ENCODE measurements at places on chromosomes 6 and 20.

GRCh38 chr6:131687022-131687421 is 14.2 kb downstream of the OR2A4 start:
- no peak for DNase-seq

DNA sequence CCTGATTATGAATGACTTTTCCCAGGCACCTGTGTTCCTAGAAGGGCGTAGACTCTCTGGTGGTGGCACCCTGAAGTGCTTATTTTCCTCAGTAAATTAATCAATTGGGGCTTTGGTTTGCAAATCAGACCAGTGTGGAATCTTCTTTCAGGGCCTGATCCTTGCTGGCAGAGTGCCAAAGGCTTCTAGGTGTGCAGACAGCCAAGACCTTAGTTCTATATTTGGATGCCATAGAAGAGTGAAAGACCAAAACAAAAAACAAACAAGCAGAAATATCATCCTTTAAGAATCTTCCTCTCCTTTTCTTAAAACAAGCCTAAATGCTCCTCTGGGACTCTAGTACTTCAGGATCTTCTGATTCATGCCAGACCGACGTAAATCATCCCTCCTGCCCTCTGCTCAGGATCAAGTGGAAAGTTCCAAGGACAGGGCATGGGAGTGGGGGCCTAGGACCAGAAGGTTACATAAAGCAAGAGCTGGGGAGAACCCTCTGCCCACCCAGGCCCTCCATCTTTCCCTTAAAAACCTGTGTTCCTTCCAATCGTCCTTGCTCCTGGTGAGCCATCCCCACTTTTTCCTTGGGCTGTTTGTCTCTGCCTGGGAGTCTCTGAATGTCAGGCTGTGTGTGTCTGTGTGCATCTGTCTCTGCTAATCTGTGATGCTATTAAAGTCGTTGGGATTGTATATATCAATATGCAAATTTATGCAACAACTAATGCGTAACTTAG is 70.5 kb upstream of the MYLIP start:
- DNase-seq = no peak

- DNase-seq = no peak
Observed at GRCh38 chr6:40695750-40696415, 108.7 kb upstream of the LRFN2 start.

- no peak for DNase-seq
Observed at GRCh38 chr6:164303102-164303964, 888.8 kb downstream of the QKI start.

DNA sequence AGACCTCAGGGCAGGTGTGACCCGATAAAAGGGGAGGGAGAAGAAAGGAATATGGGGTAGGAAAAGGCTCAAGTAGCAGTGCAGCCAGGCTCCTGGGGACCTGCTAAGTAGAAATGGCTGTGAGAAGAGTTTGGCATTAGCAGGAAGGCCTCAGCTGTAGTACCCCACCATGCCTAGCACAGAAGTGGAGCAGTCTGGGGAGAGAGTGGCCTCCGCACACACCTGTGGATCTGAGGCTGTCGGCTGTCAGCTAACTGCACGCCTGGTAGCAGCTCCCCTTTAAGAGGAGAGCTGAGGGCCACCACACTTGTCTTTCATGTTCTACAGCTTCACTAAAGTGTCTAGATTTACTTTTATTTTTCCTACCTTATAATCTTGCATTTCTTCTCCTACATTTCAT is 24.6 kb downstream of the PDE7B start:
- DNase-seq = no peak

GRCh38 chr6:82493467-82493866 is 129.8 kb downstream of the TPBG start:
- no peak for DNase-seq

- no peak for DNase-seq
Observed at GRCh38 chr20:22387452-22387851, 196.9 kb downstream of the FOXA2 start.
